ENCODE measurements at places on chromosomes 3 and 15.

- no peaks in the 10 kb centered on the region for H3K36me3 ChIP-seq
- no peaks in the 10 kb centered on the region for H3K4me1 ChIP-seq
- DNase-seq = no peak
- no peaks in the 10 kb centered on the region for H3K27me3 ChIP-seq
- H3K27ac ChIP-seq = no peak overlapping the region
Observed at GRCh38 chr3:16134173-16134928, 40.1 kb upstream of the GALNT15 start.

DNA sequence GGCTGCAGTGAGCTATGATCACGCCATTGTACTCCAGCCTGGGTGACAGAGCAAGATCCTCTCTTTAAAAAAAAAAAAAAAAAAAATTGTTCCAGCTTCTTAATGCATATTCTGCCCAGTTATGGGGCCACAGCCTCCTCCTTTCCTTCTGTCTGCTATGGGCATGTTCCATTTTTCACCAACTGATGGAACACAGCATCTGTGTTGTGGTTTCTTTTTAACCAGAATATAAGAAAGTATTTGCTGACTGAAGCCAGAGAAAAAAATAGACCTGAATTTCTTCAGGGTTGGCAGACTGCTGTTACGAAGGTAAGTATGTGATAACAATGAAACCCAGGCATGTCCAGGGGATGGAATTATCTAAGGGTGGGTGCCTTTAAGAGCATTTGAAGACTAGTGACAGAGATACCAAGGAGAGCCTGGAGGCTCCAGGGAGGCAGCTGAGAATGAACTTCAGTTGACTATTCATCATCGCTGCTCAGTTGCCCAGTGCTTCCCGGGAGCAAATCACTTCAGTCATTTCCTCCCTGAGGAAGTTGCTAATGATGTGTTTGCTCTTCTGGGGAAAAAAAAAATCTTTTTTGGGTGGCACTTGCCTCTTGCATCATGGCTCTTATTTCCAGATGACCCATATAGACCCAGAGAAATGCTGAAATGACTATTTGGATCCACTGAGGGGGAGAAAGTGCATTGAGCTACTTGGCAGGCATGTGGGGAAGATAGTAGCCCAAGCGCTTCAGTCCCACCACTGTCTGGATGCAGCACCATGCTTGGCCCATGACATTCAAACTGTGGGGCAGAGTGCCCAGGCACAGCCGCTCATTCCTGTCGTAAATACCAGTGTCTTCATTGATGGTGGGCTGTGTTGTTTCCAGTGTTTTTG, 14.5 kb downstream of the NCBP2 start:
- H3K27ac ChIP-seq = no peak overlapping the region
- no peaks in the 10 kb centered on the region for H3K4me1 ChIP-seq
- H3K4me3 ChIP-seq = no peak overlapping the region
- peaks cover 2% of the 10 kb centered on the region for H3K36me3 ChIP-seq
- DNase-seq = no peak
- H3K27me3 ChIP-seq = no peaks in the 10 kb centered on the region

- DNase-seq = no peak
- H3K4me3 ChIP-seq = no peak overlapping the region
- no peaks in the 10 kb centered on the region for H3K4me1 ChIP-seq
- no peaks in the 10 kb centered on the region for H3K27me3 ChIP-seq
Observed at GRCh38 chr3:29906906-29907305, 626.0 kb downstream of the RBMS3 start.

DNA sequence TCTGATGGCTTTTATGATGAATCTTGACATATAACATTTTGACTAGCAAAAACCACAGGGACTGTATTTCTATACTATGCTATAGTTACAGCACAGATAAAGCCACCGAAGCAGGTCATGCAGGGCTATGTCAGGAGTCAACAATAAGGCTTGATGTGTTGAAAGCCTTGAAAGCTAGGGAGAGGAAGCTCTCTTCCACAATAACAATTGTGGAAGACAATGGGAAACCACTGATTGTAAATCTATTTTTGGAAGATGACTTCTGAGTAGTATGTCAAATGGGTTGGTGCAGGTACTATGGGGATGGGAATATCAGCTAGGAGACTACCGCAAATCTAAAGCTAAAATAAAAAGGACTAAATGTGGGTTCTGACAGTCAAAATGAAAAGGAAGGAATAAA, 4.0 kb upstream of the AQR start:
- no peak for DNase-seq
- no peak overlapping the region for H3K27ac ChIP-seq
- H3K27me3 ChIP-seq = no peaks in the 10 kb centered on the region
- H3K36me3 ChIP-seq = peaks cover 7% of the 10 kb centered on the region

GRCh38 chr15:65821070-65821469, 29.0 kb upstream of the DENND4A start:
- H3K36me3 ChIP-seq = peaks cover 2% of the 10 kb centered on the region
- peaks cover 32% of the 10 kb centered on the region for H3K4me1 ChIP-seq
- peak overlapping the region; percentile 98 for H3K27ac ChIP-seq
- no peak for DNase-seq

GRCh38 chr3:62260655-62261054, 112.7 kb downstream of the FEZF2 start:
- H3K27ac ChIP-seq = no peak overlapping the region
- H3K4me3 ChIP-seq = no peak overlapping the region
- H3K36me3 ChIP-seq = no peaks in the 10 kb centered on the region
- no peaks in the 10 kb centered on the region for H3K4me1 ChIP-seq
- no peaks in the 10 kb centered on the region for H3K27me3 ChIP-seq
- DNase-seq = no peak

DNA sequence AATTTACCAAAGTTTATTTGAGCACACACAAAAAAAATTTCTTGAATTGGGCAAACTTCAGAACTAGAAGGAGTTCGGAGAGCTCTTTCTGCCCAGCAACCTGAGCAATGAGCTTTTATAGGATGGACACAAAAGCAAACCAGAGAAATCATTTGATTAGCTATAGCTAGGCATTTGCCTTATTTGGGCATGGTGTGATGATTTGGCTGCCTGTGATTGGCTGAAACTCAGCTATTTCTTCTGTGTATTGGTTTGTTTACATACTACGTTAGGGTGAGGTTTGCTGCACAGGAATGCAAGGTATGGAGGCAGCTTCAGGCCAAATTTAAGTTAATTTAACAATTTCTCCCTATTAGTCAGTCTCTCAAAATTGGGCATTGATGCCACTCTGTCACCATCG, 65.1 kb downstream of the NEK11 start:
- DNase-seq = no peak
- no peaks in the 10 kb centered on the region for H3K27me3 ChIP-seq
- no peaks in the 10 kb centered on the region for H3K4me1 ChIP-seq
- H3K4me3 ChIP-seq = no peak overlapping the region
- H3K36me3 ChIP-seq = peaks cover 2% of the 10 kb centered on the region
